CD4-positive, alpha-beta T cell treated with Interferon alpha-2 for 1 hour (primary cell): ENCODE measurements at places on chromosomes 1 and 21.

GRCh38 chr1:172287208-172287607 lies 133.3 kb upstream of the C1orf105 start:
- DNase-seq, result no peak

GRCh38 chr1:23004112-23004511 lies 11.5 kb downstream of the TEX46 start:
- DNase-seq, result no peak

DNA sequence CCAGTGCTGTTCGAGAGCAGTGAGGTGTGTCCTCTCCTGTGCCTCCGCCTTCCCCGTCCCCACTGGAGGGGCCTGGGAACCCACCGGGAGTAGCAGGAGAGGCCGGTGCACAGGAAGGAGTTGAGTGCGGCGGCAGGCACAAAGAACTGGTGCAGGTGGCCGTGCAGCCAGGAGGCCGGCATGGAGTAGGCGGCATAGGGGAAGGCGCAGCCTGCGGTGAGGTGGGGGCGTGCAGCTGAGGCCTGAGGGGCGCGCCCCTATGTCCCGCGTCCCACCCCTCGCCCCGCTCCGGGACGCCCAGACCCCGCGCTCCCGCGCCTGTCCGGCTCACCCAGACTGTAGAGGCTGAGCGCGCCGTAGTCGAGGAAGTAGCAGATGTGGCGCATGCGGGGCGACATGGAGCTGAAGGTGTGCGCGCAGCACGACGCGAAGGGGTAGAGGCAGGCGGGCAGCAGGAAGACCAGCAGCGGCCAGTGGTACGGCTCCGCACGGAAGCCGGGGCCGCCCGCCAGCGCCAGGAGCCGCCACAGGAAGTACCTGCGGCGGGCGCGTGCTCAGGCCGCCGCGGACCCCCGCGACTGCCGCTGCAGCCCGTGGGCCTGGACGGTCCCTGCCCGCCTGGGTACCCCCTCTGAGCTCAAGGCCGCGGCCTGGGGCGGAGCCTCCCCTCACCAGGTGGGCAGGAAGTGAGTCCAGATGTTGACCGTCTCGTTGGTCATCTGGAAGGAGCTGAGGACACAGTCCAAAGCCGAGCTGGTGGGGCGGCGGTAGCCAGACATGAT lies 2.2 kb downstream of the PAQR6 start:
- peak; percentile 9 for DNase-seq

- DNase-seq, result no peak
Observed at GRCh38 chr1:67367370-67368045, 59.8 kb downstream of the IL12RB2 start.

- no peak for DNase-seq
Observed at GRCh38 chr1:63622849-63623566, 29.8 kb downstream of the PGM1 start.

DNA sequence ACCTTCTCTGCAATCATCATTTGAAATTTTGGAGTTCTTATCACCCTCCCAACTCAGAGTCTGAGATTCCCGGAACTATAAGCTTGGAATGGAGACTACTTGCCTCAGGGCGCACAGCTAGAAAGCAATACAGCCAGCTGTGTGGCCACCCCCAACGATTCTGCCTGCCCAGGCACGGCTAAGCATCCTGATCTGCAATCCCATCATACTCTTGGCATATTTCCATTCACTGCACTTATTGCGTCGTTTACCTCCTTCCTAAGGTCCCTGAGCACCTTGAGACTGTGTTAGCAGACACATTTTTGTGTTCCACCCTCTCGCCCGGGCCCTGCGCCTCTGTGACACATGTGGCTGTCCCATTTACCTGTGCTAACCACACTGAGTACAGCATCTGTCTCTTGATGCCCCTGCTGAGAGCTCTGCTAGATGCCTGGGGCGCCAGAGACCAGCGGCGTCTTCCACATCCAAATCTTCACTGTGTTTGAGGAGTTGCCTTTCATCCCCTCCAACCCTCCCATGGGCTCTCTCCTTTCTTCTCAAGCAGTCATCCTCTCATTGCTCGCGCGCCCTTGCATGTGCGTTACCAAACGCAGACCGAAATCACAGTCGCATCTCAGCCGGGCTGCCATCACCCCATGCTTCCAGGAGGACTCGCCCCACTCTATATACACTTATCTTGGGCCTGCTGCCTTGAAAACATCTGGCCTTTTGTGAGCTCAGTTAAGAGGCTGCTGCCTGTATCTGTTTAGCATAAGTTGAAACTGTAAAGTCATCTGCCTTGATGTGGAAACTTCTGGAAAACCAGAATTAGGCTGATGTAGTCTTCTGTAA lies 3.5 kb upstream of the CLDN19 start:
- no peak for DNase-seq

GRCh38 chr1:32393136-32393535 lies 1.1 kb downstream of the BSDC1 start:
- DNase-seq, result no peak

- DNase-seq, result no peak
Observed at GRCh38 chr21:19557046-19557445, 1153.5 kb upstream of the TMPRSS15 start.

DNA sequence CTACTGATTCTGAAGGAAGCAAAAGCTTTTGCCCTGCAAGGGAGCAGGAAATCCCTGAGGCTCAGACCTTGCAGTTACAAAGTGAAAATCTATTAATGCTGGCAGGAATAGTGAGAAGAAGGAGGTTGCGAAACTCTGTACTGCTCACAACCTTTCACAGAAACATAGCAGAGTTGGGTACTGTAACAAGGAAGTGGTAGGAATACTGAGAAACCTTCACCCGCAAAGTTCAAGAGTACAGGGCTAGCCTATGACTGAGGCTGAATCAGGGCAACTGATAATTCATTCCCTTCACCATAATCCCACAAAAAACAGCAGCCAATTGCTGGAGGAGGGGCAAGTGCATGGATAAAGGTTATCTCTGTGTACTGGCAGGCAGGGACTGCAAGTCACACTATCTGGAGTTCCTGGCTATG lies 23.9 kb upstream of the KCTD3 start:
- DNase-seq, result no peak

DNA sequence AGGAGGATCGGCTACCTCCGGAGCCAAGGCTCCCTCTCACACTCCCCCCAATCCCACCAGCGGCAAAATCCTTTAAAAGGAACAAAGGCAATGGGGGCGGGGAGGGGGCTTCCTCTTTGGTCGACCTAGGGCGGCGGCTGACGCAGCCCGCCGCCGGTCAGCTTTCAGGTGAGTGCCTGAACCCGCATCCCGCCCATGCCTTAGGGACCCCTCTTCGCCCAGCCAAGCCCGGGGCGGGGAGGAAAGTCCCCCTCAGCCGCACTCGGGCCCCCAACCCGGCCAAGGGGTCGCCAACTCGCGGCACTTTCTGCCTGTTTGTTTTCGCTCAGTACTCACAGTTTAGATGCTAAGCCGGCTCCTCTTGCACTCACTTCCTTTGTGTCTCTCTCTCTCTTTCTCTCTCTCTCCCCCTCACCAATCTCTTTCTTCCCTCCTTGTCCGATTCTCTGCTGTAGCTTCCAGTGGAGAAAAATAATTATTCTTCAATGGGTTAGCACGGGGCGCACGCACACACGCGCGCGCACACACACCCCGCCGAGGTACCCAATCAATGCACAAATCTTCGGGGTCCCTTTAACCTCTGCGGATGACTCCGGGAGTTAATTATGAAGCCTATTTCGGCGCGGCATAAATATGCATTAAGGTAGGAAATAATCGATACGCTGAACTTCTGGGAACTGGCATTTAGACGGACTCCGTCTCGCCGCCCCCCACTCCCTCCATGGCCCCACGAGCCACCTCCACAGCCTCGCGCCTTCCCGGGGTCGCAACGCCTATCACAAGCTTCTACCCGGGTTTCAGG lies at the start of gene BLACAT1:
TSS of gene BLACAT1 (minus strand) at position 465 of the 802 bp plus-strand sequence.
- DNase-seq, result no peak
